ENCODE measurements at places on chromosomes 6 and 20.

DNA sequence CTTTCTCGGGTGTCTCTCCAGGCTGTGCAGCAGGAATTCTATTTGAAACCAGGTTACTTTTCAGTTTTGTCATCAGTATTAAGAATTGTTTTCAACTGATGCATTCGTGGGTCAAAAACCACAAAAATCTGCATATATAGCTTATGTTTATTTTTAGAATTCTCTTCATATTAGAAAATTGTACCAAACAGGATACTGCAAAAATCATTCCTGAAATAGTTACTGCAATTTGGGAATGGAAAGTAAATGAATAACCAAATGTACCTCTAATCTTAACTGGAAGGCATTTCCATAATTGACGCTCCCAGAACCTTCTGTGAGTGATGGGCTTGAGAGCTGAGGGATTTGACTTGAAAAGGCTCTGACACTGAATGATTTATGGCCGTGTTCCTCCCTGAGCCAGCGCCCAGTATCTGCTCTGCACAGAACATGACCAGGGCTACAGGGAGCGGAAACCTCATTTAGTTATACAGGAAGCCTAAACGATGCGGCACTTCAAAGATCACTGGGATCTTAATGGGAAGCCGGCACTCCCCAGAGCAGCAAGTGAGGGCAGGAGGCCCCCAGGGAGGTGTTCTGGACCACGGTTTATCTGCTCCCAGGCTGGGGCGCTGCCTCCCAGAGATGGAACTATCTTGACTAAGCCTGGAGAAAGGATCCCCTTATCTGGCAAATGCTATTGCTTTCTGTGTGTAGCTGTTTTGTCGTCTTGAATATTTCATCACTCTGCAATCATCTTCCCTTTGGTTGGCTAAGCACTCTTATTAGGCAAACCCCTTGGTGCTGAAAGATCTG is 446.0 kb downstream of the QKI start:
- DNase-seq = no peak

GRCh38 chr6:157239148-157239547 is 84.2 kb downstream of the TMEM242 start:
- DNase-seq = no peak

DNA sequence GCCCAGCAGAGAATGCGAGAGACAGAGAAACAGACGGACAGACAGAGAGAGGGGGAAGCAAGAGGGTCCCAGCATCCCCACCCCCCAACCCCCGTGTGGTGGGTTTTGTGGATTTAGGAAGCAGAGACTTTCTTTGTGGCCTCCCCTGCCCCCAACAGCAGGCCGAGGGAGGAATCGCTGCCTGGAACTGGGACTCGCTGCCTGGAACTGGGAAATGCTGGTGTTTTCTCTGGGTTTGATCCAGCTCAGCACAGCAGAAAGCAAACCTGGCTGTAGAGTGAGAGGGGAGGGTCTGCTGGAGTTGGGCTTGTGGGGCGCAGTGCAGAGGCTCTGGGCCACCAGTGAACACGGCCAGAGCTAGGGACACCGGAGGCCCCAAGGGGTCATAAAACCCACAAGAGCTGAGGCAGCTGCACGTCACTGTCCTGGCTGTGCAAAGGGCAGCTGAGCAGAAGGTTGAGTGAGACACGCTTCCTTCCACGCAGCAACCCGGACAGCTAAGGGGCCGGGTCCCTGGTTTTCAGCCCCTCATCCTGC is 181.8 kb downstream of the TAF4 start:
- no peak for DNase-seq

DNA sequence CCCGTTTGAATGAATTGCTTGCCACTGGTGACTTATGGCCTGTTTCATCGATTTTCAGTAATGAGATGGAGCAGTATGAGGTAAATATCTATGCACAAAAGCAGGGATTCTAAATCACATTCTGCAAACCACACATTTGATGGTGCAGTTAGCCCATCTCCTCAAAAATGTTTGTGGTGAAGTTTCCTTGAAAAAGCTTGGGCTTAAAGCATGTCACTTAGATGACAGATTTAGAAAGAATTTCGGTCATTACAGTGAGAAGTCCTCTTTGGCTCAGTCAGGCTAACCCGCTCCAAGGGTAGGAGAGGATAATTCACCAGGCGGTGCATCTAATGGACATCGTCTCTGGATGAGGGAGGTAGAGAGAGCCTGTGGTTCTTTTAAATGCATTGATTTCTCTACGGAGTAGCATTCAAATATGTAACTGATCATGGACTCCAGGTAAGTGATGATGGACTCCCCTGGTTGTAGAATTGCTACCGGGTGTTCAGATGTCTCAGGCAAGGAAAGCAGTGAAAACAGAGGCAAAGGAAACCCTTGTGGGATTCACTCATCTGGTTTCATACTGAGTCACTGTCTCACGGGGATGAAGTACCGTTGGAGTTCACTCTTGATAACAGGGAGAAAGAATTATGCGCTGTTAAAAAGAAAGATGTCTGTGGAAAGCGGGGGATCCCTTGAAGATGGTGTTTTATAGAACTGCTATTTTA is 65.3 kb downstream of the AIG1 start:
- no peak for DNase-seq

- no peak for DNase-seq
These were observed 562.3 kb upstream of the BTBD3 start for GRCh38 chr20:11355345-11355744.

DNA sequence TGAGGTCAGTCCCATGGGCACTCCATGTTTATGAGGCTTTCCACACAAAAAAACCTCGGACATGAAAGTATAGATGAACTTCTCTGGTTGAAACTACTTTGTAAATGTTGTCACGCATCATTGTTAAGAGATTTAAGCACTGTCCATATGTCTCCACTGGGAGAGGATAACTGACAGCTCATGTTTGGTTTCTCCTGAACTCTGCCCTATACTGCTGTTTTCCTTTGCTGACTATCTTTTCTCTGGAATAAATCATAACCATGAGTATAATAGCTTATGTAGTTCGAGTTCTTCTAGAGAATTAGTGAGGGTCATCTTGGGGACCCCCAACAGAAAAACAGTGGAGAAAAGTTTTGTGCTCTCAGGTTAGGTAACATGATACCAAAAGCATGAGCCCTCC is 14.3 kb downstream of the THEMIS start:
- no peak for DNase-seq

DNA sequence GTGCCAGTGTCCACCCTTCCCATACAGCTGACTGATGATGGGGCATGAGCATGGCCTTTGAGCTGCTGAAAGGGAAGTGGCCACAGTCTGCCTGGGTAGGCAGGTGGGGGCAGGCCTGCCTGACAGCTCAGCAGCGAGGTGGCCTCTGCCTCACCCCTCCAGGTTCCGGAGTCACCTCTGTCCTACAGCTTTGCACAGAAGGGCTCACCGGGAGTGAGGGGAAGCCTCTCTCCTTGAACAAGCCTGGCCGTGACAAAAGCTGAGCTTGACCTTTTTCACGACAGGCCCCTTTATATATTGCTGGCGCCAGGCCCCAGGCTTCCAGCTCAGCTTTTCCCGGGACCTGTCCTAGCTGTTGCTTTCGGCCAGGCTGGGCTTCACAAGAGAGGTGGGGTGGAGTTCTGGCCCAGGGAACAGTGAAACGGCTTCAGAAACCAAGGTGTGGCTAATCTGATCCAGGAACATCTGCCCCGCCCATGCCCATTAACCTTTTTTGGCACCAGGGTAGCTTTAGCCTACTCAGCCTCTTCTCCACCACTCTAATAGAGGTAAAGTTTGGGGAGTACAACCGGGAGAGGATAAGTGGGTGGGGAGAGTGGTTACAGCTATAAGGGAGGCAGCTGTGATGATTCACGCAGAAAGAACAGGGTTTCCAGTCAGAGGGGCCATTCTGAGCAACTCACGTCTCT is 42.9 kb downstream of the C6orf132 start:
- no peak for DNase-seq

DNA sequence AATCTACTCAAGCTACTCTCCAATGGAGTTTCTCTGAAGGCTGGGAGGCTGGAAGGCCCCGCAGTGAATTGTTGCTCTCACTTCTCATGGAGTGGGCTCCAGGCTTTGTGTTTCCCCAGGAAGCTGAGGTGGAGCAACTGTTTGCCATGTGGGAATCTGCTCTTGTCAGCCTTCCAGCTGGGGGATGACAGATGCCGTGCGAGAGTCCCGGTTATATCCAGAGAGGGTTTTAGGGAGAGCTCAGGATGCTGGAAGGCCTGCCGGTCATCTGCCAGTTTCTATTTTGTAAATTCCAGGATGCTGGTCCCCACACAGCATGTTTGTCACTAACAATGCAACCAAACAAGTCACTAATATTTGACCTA is 98.2 kb upstream of the NAA20 start:
- DNase-seq = no peak

Data from activated T-helper 1 cell treated with anti-CD3 and anti-CD28 coated beads, Interleukin-12 subunit alpha, Interleukin-12 subunit beta, Interleukin-2, Interleukin-4 antibody, amounts not matched to agents 30 ng/mL and 10 ng/mL and 1 ng/mL, durations not matched to agents 14 hours and 24 hours and 36 hours (primary cell).